ENCODE measurements at places on chromosomes 1 and 21.

GRCh38 chr1:115160728-115161127, 71.4 kb upstream of the TSPAN2 start:
- no peak for DNase-seq

GRCh38 chr21:38448671-38449385, 49.4 kb downstream of the ERG start:
- no peak for DNase-seq

GRCh38 chr1:199706826-199707606, 320.5 kb upstream of the NR5A2 start:
- DNase-seq: no peak

- DNase-seq: no peak
Observed at GRCh38 chr21:19489930-19490329, 1086.3 kb upstream of the TMPRSS15 start.

DNA sequence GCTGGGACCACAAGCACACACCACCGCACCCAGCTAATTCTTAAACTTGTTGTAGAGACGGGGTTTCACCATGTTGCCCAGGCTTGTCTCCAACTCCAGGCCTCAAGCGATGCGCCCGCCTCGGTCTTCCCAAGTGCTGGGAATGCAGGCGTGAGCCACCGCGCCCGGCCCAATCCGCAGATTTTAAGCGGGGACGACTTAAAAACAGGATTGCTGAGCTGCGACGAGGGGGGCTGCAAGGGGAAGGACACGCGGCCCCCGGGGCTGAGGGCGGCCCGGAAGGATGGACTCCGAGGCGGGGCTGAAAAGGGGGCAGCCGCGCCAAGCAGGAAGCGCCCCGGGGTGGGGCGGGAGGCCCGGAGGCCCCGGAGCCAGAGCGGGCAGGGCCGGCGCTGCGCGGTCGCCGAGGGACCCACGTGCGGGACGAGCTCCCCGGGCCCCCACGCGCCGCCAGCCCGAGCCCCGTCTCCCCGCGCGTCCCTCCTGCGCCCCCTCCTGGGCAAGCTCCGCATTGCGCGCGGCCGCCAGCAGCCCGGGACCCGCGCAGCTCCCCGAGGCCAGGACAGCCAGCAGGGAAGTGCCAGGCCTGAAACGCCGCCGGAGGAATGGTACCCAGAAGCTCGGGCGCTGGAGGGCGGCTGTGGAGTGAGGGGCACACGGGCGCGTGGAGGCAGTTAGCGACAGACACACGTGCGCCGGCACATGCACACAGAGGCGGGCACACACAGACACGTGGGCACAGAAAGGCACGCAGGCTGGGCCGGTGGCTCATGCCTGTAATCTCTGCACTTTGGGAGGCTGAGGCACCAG, 5.5 kb upstream of the PRKCZ start:
- DNase-seq: peak; percentile 83

GRCh38 chr1:210124736-210125135, 107.9 kb upstream of the SERTAD4 start:
- DNase-seq: no peak
